BE2C (cell line): ENCODE measurements at places on chromosomes 1 and 21.

GRCh38 chr1:43522776-43523480, 7.8 kb upstream of the PTPRF start:
- no peak for DNase-seq

DNA sequence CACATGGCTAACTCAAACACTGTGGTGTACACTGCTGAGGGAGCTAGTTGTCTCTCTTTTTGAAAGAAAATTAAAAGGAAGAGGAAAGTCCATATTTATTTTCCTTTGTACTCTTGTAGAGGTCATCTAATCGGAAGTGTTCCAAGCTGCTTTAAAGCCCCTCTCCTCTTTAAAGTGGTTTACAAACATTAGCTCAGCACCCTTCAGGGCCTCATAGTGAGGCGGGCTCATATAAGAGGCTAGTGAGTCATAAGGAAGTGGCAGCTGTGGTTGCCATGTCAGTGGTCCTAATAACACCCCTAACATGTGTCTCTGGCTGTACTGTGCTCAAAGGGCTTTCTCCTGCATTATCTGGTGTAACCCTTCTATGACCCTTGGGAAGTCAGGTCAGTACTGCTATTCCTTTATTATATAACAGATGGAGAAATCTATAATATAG, 104.4 kb upstream of the SERBP1 start:
- no peak for DNase-seq

DNA sequence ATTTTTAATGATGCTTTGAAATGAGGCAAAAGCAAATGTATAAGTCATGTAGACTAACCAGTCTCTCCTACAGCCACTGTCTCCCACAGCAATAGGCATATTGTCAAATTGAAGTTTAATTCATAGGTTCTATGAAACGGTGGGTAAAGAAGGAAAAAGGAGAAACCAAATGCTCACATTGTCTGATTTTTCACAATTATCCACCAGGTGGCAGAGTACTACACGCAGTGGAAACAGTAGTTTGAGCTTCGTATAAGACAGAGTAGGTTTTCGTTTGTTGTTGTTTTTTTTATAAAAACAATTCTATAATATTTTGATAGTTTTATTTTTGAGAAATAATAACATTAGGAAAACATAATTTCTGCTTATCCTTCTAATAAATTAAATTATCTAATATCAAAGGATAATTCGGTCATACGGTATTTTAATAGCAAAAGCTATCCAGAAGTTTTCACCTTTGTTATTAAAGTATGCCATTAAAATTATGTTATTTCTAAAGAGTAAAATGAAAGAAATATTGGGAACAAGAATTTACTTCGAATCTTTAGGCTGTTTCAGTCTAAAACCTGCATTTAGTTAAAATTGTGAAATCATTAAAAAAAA, 39.1 kb downstream of the TYW3 start:
- peak; percentile 18 for DNase-seq

- no peak for DNase-seq
Observed at GRCh38 chr21:38249256-38249655, 7.5 kb upstream of the KCNJ15 start.

- no peak for DNase-seq
Observed at GRCh38 chr21:36237441-36237840, 80.8 kb downstream of the DOP1B start.

DNA sequence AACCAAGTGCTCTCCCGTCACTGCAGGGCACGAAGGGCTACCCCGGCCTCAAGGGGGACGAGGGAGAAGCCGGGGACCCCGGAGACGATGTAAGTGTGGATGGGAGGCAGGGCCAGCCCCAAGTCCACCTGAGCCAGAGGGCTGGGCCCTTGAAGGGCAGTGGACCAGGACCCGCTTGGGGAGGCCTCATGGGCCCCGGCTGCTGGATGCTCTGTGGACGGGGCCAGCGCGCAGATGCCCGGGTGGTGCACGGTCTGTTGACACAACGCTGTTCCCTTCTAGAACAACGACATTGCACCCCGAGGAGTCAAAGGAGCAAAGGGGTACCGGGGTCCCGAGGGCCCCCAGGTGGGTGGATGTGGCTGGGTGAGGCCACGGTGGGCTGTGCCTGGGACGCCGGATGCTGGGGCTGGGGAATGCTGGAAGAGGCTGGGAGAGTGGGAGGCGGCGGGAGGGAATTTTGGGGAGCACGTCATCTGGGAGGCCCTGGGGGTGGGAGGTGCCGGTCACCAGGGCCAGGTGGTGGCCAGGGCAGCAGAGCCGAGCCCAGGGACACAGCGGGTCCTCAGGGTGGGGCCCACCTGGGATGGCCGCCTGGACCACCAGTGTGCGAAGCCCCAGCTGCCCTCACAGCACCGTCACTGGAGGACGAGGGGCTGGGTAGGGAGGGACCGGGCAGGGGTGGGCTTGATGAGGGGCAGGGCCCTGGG, 17.5 kb downstream of the COL6A1 start:
- peak; percentile 6 for DNase-seq

DNA sequence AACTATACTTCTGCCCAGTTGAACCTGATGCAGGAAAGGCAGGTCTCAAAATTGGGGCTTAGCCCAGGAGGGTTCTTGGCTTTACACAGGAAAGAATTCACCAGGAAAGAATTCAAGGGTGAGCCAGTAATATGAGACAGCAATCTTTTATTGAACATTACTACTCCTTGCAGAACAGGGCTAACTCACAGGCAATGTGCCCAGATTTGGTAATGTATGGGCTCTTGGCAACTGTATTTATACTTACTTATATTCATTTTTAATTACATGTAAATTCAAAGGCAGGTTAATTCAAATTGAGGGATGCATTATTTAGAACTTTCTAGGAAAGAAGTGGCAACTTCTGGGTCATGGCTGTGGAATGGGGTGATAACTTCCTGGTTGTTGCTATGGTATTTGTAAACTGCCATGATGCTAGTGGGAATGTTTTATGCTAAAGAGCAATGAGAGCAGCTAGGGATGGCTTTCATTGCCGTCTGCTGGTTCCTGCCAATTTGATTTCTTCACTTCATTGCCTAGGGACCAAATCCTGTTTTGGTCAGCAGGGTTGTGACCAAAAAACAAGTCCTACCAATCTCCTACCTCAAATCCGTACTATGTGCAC, 107.5 kb downstream of the CHRM3 start:
- no peak for DNase-seq

DNA sequence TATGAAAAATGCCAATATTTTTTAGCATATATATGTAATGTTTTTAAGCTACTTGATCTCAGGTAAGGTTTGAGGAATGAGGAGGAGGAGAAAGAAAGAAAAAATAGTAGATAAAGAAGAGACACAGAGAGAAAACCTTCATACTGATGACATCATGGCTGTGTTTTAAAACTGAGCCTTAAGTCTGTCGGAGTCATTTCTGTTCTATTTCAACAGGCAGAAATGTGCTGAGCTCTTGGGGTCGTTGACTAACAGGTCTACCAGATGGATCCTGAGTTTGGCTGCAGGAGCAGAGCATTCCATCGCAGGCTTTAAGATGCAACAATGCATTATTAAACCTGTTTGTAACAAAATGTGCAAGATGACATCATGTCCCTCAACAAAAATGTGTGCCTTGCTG, 356.0 kb downstream of the TGFB2 start:
- DNase-seq = no peak

GRCh38 chr1:27007909-27008582, 4.6 kb downstream of the TENT5B start:
- no peak for DNase-seq

GRCh38 chr1:110033421-110033820, 1.0 kb upstream of the STRIP1 start:
- DNase-seq = no peak

DNA sequence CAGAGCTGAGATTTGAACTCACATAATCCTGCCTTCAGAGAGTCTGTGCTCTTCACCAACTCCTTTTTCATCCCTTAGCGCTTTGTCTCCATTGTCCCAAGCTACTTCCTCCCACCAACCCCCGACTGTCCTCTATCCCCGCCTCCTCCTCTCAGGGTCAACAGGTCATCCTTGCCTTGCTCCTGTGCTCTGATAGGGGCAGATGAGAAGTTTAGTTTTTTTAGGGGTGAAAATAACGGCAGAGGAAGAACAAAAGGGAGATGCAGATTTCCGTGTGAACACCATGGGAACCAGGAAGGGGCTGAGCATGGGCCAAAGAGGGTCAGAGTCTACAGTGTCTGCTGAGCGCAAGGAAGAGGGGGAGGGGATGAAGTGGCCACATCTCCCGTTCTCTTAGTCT, 31.9 kb downstream of the GLUL start:
- DNase-seq = no peak

DNA sequence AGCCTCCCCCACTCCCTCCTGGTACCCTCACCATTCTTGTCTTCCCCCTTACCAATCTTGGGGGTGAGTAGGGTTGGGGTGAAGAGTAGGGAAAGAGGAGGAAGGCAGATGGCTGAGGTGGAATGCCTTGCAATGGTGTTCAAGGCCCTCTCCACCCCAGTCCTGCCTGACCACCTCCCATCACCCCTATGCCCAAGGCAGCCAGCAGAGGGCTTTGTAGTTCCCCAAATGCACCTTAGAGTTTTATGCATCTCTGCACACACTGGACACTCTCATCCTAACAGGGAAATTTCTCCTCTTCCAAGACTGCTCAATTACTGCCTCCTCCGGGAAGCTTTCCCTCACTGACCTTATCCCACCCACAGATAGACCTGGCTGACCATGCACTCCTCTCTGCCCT, 15.4 kb downstream of the KIF17 start:
- DNase-seq = no peak

- no peak for DNase-seq
Observed at GRCh38 chr1:20410503-20410902, 75.5 kb downstream of the CAMK2N1 start.

- DNase-seq = no peak
Observed at GRCh38 chr1:14949836-14950713, 203.5 kb upstream of the TMEM51 start.

DNA sequence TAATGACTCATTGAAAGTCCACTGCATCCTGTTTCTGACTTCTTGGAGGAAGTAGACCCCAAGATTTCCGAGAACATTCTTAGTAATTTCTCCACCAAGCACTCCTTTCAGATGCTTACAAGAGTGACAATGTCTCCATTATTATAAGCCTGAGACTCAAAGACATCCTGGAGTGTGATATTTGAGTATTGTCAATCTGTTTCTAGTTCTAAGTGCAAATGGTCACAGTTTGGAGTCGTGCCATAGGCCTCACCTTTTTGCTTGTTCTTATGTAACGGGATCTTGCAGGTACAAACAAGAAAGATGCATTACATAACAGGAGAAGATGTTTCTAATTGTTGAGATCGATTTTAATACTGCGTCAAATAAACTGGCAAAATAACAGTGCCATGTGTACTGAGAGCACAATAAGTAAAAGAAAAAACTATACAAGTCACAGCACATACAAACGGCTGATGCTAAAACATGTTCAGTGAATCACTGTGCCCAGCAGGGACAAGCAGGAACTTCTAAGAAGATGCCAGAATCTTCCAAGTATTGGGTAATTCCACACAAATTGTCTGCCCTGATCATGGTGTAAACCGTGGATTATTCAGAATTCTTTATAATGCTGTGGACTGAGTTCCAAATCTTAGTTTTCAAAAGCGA, 54.1 kb downstream of the CD2 start:
- no peak for DNase-seq

GRCh38 chr1:167291539-167292185, 71.0 kb downstream of the POU2F1 start:
- DNase-seq = no peak

DNA sequence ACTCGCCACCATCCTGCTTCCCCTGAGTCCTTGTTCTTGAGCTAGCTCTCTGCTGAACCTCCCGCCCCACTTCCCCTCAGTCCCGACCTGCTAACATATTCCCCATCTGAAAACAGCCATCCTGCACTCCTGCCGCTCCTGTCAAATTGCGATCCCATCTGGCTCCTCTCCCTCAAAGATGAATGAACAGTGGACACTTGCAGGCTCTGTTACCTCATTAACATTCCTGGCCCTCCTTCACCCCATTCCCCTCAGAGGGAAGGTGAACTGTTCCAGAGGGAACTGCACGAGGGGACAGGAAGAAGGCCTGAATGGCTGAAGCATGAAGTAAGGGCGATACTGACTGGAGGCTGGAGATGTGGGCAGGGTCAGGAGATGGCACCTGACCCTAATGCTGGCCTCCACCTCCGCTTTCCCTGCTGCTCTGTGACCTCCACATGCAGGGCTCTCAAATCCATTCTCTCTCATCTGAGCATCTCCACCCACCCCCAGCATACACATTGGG, 7.4 kb upstream of the CELSR2 start:
- no peak for DNase-seq

DNA sequence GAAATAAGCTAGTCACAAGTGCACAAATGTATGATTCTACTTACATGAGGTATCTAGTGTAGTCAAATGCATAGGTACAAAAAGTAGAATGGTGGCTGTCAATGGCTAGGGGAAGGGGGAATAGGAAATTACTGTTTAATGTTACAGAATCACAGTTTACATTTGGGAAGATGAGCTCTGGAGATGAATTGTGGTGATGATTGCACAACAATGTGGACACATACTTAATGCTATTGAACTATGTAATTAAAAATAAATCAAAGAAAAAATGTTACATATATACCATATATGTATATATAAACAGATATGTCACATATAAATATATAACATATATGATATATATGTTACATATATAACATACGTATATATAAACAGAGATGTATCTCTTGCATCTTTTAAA, 39.4 kb downstream of the VAV3 start:
- no peak for DNase-seq

- DNase-seq = peak; percentile 48
Observed at GRCh38 chr21:17513214-17514123, 626 bp downstream of the CXADR start.

- no peak for DNase-seq
Observed at GRCh38 chr1:59878370-59878769, 48.2 kb downstream of the CYP2J2 start.

DNA sequence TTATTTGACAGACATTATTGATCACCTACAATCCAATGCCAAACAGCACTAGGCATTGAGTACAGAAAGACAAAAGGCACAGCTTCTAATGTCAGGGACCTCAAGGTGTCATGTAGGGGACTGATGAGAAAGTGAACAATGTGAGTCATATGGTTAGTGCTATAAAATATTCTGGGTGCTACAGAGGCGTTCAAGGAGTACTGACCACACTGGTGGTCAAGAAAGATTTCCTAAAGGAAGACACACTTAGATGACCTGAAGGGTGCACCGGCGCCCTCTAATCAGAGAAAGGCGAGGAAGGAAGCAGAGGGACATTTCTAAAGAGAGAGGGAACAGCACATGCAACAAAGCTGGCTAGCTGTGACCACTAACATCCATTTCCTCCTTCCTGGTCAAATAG, 64.9 kb upstream of the F3 start:
- DNase-seq = no peak

- no peak for DNase-seq
Observed at GRCh38 chr1:45545553-45546310, 4.9 kb upstream of the AKR1A1 start.

GRCh38 chr1:147741065-147741464, 19.3 kb downstream of the GJA5 start:
- DNase-seq = no peak

GRCh38 chr1:110880708-110881374, 7.9 kb downstream of the CD53 start:
- no peak for DNase-seq

- no peak for DNase-seq
Observed at GRCh38 chr1:8340448-8340847, 22.5 kb downstream of the SLC45A1 start.

- DNase-seq = no peak
Observed at GRCh38 chr21:41398251-41398650, 27.8 kb upstream of the MX1 start.
